ENCODE measurements at places on chromosomes 2 and 18.

DNA sequence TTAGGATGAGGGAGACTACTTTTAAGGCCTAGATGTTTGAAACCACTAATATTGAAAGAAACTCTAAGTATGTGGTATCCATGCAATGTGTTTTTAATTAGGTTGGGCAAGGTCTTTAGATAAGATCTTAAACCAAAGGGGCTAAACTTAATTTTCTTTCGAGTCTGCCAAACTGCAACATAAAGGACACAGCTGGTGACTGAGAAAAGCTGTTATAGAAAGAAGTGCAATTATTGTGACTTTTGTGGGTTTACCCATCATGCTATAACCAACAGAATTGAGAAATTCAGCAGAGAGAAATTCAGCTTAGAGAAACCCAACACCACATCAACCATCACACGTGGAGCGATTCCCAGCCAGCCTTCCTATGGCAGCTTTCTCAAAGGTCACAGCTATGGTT lies 119.5 kb upstream of the LMAN1 start:
- DNase-seq = no peak

DNA sequence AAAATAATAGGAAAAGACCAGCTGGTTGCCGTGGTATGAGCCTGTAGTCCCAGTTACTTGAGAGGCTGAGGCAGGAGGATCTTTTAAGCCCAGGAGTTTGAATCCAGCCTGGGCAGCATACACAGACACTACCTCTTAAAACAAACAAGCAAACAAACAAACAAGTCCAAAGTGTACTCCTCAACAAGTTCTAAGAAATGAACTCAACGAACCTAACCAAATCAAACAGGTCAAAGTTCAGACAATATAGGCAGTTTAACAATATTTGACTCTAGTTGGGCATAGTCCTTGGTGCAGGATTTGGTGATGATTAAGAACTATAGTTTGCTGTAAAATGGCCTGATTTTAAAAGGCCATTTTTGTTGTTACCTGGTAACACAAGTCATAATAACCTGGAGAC lies 41.9 kb upstream of the RHOB start:
- no peak for DNase-seq

DNA sequence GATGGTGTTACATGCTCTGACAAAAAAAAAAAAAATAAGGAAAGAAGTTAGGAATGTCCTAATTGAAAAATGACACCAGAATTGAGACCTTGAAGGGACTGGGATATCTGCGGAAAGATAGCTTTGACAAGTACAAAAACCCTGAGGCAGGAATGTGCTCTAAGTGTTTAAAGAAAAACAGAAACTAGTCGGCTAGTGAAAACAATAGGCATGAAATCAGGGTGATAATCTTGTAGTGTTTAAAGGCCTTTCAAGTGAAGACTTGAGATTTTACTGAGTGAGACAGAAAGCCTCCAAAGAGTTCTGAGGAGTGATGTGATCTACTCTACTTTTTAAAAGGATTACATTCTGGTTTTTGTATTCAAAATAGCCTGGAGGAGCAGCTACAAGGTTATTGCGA lies 107.4 kb downstream of the COBLL1 start:
- no peak for DNase-seq

GRCh38 chr18:3649633-3650426 lies 199.9 kb downstream of the TGIF1 start:
- DNase-seq = no peak

DNA sequence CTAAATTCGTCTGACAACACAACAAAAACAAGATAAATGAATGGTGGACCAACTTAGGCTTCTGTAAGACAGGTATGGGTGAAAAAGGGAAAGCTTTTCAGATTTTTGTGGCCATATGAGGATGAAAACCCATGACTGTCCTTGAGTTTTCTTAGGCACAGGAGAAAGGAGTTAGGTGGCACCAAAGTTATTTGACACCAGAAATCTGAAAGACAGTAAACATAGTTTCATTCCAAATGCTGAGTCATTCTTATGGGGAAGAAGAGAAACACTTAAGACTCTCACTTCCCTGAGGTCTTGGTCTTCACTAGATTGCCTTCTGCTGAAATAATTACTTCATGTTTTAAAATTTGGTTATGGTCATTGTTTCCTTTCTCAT lies 5.2 kb upstream of the GPD2 start:
- DNase-seq = no peak

GRCh38 chr2:8090748-8091700 lies 590.8 kb upstream of the ID2 start:
- no peak for DNase-seq

DNA sequence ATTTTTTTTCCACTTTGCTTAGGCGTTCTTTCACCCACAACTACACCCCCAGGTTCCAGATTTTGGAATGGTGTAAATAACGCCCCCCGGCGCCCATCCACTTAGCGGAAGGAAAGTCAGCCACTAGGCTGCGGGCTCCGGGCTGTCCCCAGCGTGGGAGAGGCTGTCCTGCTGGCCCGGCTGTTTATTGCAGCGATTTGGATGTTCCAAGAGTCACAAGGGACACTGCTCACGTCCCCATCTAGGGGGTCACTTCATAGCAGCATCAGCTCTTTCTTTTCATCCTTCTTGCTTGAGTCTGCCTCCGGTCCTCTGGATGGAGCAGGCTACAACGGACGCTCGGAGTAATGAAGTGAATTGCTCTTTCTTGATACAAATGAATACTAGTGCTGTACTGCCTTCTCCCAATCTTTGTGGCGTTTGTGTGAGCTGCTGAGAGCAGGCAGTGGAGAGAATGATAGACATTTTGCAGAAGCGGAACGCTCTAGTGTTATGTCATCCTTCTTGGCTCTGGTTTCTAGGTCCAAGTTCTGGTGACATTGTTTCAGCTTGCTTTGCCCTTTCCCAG lies 50.7 kb upstream of the PAIP2B start:
- DNase-seq = no peak

- no peak for DNase-seq
Measured at GRCh38 chr2:104853534-104854497, at the start of gene POU3F3. TSS of gene POU3F3 (plus strand) at chr2:104854115. CDS start at chr2:104855511, 1,396 bp downstream.

DNA sequence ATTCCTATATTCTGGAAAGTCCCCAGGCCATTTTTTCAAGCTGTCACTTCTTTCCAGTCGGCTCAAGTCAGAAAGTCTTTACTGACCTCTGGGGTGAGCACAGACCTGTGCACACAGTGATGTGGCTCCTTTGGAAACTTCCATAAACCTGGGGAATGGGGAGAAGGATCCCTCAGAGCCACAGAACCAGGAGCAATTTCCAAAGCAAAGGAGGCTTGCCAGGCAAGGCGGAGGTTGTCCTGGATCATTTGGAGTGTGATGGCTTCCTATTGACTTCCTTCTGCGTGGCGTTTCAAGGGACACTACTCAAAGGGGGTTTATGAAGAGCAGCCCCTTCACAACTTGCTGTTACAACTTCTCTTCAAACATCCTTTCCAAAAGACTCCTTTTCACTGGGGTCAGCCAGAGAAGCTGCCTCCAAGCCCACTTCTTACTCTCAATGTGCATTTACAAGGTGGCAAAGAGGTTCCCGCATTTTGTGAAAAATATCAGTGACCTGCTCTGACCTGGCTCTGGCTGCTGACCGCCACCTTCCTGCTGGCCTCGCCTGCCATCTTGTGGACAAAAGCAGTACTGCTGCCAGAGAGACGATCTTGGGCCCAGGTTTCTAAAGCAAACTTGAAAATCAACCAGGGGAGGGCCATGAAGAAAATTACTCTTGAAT lies 18.2 kb upstream of the TMEM247 start:
- DNase-seq = peak; percentile 67

DNA sequence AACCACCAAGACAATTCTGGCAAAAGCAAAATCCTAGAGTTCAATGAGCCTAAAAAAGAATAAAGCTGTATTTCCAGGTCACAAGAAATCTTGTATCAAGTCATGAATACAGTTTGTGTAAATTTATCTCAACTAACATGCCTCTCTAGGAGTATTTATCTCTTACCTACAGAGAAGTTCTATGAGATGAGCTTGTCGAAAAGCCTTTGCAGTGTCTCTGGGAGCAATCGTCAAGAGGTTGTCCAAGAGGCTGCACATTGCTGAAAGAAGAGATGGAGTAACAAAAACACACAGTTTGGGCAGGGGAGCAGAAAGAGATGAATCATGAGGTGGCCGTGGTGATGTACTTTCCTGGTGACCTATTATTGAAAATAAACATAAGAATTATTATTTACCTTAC lies 112.0 kb upstream of the CD226 start:
- no peak for DNase-seq

- DNase-seq = no peak
Measured at GRCh38 chr2:513981-514706, 163.1 kb downstream of the TMEM18 start.

DNA sequence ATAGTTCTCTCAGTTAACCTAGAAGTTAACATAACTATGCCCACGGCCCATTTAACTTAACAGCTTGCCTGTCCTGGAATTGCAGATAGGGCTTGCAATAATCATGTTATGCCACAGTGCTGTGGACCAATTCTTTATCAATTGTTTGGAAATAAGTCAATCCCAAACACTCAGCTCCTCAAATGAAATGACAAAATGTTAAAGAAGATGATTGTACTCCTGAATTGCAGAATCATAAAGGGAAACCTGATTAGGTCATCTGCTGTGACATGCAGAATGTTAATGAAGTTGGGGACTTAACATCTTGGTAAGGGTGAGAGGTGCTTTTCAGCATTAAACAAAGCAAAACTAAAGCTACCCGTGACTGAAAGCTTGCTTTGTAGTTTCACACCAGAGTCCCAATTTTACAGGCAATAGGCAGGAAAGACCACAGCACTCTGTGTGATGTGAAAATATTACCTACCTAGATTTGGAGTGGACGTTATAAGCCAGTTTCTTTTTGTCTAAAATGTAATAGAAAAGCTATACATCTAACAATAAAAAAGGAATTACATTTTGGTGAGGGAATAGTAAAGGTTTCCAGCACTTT lies 364.0 kb downstream of the GPD2 start:
- DNase-seq = no peak

GRCh38 chr2:43803113-43803512 lies 29.3 kb downstream of the DYNC2LI1 start:
- no peak for DNase-seq

DNA sequence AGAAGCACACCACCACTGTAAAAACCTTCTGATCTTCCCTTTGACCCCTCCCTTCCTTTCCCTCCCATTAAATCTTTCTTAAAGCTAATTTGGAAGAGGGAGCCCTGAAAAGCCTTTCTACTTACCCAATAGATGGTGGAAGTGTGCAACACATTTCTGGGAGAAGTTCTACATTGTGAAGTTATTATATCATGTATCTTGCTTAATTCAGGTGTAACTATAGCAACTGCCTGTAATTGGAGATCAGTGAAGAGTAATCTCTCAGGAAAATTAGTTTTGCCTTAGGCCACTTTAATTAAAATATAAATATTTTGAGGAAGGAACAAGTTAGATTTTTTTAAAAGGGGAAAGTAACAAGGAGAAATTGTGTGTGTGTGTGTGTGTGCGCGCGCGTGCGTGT lies 266.0 kb downstream of the SH3BP4 start:
- DNase-seq = no peak

- no peak for DNase-seq
Measured at GRCh38 chr2:161839926-161840325, 215.7 kb downstream of the SLC4A10 start.

- no peak for DNase-seq
Measured at GRCh38 chr2:40448476-40449079, 3.3 kb downstream of the SLC8A1 start.

GRCh38 chr2:215506604-215506990 lies 70.7 kb upstream of the FN1 start:
- no peak for DNase-seq

DNA sequence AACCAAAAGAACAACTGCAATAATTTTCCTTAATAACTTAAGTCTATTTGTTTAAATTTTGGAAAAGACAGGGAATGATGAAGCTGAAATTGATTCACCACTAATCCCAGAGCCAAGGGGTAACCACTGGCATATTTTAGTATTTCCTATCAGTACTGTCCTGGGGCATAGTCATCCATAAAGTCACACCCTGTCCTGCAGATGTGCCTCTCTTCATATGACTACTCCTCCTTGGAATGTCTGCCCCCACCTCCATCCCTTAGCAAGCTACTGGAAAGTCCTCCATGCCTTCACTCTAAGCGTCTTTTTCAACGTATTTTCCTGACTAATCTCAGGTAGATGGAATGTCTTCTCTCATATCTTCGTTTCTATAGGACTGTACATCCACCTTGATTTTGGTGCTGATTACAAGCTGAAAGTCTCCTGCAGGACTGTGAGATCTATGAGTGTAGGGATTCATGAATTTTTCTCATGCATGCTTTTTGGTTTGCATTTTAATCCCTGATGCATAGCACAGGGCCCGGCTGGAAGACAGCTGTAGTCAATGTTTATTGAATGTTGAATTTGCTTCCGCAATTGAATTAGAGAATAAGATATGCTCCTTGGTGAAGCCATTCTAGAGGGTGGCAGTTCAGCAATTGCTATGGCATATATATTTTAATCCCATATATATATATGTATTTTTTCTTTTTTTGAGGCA lies 85.6 kb downstream of the MOGAT1 start:
- DNase-seq = no peak

- DNase-seq = no peak
Measured at GRCh38 chr2:64168756-64169155, 24.5 kb upstream of the PELI1 start.

DNA sequence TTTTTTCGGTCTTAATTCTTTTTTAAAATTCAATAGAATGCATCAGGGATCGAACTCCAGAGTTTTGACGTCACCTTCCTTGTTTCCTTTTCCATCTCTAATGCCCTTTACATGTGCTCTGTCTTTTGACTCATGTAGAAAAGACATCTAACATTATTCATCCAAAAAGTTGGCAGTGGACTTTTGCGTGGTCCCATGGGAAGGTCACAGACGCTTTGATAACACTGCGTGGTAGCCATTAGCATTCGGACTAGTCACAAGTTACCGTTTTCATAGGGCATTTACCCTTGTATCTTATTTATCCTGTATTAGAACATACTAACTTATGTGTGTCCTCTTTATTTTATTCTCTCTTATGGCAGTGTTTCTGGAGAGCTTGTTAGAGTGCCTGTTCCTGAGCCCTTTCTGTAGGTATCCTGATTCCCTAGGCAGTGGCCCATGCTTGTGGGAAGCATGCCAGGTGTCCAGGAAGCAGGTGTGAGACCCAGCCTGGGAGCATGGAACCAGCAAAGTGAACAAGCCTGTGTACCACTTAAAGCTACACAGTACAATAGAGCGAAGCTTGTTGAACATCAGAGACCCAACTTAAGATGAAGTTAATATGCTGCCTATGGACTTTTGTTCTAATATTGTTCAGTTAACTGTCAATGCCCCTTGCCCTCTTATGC lies 73.6 kb upstream of the RBM44 start:
- DNase-seq = no peak

- DNase-seq = no peak
Measured at GRCh38 chr2:29627279-29627711, 294.1 kb downstream of the ALK start.

GRCh38 chr2:102385522-102385921 lies 29.9 kb downstream of the IL18R1 start:
- no peak for DNase-seq

DNA sequence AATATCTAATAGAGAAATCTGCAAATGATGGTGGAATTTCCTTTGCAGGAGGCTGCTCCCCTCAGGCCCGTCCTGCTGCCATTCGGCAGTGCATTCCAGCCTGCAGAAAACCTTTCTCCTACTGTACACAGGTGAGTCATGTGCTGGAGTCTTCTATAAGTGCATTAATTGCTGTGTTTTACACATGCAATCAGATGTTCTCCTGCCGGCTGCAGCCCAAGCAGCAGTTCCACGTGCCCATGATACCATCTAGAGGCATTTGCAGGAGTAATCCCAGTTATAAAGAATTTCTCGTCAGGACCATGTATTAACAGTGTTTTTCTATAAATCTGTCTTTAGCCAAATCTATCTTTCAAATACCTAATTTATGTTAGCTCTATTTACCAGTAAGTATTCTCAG lies 304.7 kb upstream of the HNMT start:
- no peak for DNase-seq
